ENCODE measurements at places on chromosomes 1 and 21.

DNA sequence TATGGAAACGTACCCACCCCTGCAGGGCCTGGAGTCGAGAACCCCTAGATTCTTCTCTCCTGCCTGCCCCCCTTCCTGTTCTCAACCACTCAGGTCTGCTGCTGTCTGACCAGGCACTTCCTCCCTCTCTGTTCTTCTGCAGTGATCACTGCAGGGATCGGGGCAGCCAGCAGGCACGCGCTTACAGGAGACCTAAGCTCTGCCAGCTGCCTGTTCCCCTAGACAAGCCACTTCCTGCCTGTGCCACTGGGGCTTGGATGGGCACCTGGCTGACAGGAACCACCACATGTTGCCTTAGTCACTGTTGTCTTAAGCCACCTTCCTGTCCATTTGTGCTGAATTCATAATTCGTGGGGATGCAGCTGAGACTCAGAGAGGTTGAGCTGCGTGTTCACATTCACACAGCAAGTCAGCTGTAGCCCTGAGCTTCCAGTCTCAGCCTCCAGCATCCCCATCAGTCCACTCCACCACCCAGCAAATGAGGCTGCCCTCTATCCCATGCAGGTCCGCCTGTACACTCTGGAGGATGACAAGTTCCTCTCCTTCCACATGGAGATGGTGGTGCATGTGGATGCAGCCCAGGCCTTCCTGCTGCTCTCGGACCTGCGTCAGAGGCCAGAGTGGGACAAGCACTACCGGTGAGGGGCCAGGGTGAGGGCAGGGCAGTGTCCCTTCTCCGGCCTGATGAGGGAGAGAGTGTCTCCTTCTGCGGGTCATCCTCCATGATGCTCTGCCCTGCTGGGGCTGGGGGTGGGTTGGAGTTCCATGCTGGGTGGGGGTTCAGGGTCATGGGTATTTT, 18.6 kb downstream of the FAM151A start:
- no peak for DNase-seq

DNA sequence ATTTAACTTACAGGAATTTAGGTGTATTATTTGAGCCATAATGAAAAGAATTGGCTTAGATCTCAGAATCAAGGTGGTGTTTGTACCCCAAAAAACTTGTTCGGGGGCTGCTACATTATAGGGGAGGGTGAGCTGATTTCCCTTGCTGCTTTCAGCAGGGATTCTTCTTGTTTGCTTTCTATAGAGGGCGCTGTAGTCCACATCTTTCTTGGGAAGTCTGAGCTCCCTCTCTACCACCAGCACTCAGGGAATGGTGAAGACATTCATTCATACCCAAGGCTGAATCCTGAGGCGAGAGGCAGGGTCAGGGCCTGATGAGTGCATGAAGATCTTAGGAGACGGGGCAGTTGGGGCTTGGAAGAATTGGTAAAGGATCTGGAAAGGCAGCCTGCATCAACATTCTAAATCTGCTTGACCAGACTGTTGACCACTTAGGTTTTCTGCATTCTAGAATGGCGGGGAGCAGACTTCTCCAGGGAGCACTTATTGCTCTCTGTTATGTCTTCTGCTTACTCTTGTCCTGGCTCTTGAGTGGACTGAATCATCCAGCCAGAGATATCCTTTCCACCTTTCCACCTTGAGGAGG, 18.9 kb downstream of the SPATA46 start:
- no peak for DNase-seq

DNA sequence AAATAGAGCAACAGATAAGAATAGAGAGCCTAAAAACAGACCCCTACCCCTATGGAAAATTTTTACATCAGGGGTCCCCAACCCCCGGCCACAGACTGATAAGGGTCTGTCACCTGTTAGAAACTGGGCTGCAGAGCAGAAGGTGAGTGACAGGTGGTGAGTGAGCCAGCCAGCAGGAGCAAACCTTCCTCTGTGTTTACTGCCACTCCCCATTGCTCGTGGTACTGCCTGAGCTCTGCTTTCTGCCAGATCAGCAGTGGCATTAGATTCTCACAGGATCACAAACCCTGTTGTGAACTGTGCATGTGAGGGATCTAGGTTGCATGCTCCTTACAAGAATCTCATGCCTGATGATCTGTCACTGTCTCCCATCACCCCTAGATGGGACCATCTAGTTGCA, 174.1 kb downstream of the FOXD2 start:
- DNase-seq: no peak

DNA sequence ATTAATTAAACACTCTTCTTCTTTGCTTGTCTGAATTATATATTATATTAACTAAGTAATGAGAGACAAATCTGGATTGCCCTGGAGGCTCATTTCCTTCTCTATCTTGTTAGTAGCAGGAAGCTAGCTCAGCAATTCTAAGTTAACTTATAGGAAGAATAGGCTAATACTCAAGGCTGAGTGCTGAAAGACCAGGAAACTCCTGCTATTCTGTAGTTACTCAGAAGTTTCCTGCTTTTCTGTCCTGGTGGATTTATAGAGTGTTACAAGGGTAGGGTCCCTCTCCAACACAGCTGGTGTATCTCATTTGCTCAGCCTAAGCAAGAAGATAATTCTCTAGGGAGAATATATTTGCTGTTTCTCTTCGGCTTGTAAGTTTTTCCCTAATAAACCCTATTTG, 29.2 kb downstream of the HSPA13 start:
- DNase-seq: no peak

Data from stimulated activated CD4-positive, alpha-beta T cell treated with anti-CD3 and anti-CD28 coated beads, Interleukin-15, amount 100 ng/mL, for 1 hour (primary cell).